Cortex of kidney (tissue), 1 donor: ENCODE measurements at places on chromosomes 12 and 14.

GRCh38 chr12:49925433-49926204 is 21.9 kb upstream of the FAIM2 start:
- no peak for DNase-seq

- DNase-seq: no peak
Observed at GRCh38 chr14:75985618-75986438, at the start of gene IFT43. Gene IFT43 (plus strand): TSS chr14:75985763. CDS start chr14:75985787, 24 bp downstream.

DNA sequence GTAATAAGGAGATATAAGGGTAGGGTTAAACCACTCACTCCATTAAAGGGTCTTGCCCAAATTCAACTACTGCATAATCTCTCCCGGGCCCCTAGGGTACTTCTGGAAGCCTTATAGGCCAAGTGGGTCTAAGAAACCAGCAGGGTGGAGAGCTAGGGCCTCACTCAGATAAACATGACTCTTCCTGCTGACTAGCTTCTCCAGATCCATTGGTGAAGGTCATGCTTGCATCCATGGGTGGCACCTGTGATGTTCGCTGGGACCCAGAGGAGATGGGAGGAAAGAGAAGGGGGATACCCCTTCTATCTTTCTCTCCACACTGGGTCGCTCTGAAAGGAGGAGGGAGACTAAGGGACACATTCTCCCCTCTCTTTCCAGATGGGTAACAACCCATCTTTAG is 36.1 kb upstream of the HIGD1C start:
- DNase-seq: no peak

DNA sequence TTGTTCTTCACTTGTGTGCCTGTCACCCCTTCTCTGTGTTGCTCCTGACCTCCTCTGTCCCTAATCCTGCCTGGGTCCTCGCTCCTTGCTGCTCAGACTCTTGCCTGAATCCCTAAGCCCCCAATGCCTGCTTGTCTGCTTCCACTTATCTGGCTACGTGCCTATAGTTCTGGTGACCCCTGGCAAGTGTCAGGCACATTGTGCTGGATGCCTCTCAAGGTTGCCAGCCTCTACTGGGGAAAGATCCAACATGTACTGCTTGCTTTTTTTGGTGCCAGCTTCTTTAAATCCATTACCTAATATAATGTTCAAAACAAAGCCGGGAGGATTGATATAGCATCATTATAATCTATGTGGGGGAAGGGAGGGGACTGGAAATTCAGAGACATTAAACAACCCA is 448.0 kb upstream of the CCDC196 start:
- no peak for DNase-seq
